ENCODE measurements at places on chromosomes 1 and 21.
A peak's percentile ranks its signal among the peaks of the same experiment; 100 is the strongest.

DNA sequence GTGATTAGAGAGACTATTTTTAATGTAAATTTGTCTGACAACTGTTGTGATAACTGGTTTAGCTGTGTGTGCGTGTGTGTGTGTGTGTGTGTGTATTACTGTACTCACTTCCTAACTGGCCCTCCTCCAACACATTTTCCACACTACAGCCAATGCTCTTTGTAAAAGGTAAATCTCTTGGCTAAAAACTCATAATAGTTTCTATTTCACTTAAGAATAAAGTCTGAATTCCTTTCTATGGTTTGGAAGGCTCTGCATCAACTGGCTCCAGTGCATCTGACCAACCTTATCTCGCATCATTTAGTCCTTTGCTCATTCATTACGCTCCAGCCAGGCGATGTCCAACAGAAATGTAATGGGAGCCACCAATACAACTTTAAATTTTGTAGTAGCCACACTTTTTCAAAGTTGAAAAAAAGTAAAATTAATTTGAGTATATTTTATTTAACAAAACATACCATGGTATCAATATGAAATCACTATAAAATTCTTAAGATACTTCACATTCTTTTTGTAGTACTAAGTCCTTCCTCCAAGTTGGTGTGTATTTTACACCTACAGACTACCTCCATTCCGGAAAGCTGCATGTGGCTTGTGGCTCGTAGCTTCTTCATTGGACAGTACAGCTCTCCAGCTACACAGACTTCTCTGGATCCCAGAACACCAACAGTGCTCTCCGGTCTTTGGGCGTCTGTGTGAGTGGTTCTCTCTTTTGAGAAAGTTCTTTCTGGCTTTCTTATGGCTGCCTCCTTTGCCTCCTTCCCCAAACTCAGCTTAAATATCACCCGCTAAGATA is 68.9 kb downstream of the NRIP1 start:
- no peak for DNase-seq

GRCh38 chr1:154476791-154477190 is 25.2 kb upstream of the TDRD10 start:
- DNase-seq = no peak

GRCh38 chr1:170241266-170241851 is 95.6 kb downstream of the NTMT2 start:
- no peak for DNase-seq

GRCh38 chr21:28126521-28127174 is 866.0 kb downstream of the LTN1 start:
- no peak for DNase-seq

GRCh38 chr1:6358757-6359201 is 34.8 kb downstream of the ACOT7 start:
- no peak for DNase-seq

GRCh38 chr1:155219592-155220031 is 11.1 kb downstream of the MTX1 start:
- no peak for DNase-seq

- no peak for DNase-seq
Observed at GRCh38 chr1:211490038-211490678, 1.8 kb downstream of the RD3 start.

DNA sequence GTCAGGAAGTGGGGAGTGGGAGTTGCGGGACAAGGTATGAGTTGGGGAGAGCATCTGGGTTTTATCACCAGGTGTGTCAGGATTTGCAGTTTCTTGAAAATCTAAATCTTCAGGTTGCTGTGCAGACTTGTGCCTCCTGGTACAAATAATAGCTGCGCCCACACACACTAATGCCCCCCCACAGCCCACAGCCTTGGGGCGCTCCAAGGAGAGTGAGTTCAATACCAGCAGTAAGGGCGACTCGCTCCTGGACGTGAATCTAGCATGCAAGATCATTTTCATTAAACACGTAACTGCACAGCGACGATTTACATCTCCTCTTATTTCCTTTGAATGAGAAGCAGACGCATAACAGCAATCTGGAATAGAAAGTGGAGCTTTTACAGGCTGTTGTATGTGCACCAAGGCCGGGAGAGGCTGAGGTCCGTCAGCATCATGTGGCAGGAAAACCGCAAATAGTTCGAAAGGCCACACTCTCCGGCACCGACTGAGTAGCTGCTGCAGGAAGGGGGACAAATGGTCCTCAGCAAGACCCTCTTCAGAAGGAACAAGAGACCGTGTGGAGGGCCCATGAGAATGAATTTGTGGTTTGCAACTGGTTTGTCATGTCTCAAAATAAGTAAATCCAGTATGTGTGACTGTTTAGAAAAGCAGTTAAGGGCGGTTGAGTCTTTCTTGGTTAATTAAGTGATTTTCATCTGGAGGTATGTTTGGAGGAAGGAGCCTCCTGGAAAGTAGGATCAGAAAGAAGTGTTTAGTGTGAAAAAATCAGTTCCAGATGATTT is 439.5 kb downstream of the SMYD3 start:
- no peak for DNase-seq

GRCh38 chr1:236750928-236751327 is 44.2 kb upstream of the MTR start:
- no peak for DNase-seq

DNA sequence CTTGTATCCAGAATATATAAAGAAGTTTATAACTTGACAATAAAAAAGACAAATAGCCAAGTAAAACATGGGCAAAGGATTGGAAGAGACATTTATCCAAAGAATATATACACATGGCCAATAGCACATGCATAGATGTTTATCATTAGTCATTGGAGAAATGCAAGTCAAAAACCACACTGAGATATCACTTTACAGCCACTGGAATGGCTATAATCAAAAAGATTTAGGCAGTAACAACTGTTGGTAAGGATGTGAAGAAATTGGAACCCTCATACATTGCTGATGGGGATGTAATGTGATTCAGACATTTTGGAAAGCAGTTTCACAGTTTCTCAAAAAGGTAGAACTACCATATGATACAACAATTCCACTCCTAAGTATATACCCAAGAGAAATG is 51.1 kb downstream of the SLC44A5 start:
- DNase-seq = no peak

GRCh38 chr1:226786550-226786949 is 47.5 kb upstream of the ITPKB start:
- DNase-seq = no peak

DNA sequence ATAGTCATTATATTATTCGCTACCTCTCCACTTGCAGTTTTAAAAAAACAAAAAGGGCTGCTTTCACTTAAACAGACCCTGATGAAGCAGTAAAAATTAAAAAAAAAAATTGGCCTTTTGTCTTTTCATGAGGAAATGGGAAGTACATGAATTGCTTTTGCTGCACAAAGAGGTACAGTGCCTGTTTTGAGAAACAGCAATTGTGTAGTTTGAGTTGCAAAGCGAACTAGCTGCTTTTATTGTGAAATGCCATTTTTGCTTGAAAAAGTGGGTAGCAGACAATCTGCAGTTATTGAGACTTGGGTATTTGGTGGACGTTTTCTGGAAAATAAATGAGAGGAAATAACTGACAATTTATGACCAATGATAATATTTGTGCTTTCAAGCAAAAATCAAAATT is 7.0 kb downstream of the DIP2A start:
- DNase-seq = no peak

DNA sequence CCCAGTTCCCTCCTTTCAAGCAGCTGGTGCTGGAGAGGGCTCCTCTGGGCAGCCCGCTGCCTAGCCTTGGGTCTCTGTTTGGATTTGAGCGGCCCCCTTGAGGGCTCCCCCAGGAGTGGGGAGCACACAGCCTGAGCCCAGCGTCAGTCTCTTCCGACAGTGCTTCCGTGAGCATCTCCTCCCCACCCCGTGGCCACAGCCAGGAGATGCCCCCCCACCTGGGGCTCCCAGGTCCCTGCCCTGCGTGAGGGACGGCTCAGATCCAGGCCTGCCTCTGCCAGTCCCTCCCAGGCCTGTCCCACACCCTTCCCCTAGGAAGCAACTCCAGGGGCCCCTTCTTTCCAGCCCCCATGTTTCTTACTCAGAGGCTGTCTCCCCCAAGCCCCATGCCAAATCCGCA is 3.5 kb downstream of the SAMD11 start:
- DNase-seq = no peak

- peak; percentile 42 for DNase-seq
Observed at GRCh38 chr1:110783292-110783918, 89.5 kb upstream of the CD53 start.

GRCh38 chr1:239386453-239387303 is at the start of gene CHRM3:
Gene CHRM3 (plus strand): TSS chr1:239386568. CDS start chr1:239907452, 520,884 bp downstream.
- DNase-seq = no peak

DNA sequence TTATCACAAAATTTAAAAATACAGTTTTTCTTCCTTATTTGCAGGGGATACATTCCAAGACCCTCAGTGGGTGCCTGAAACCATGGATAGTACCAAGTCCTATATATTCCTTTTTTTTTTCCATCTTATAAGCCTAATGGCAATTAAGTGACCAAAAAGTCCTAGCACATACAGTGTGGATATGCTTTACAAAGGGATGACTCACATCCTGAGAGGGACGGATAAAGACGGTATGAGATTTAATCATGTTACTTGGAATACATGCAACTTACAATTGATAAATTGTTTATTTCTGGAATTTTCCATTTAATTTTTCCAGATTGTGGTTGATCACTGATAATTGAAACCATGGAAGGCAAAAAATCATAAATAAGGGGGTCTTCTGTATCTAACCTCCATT is 181.2 kb upstream of the BRINP3 start:
- no peak for DNase-seq

- DNase-seq = no peak
Observed at GRCh38 chr1:87833166-87833565, 504.5 kb downstream of the LMO4 start.

GRCh38 chr21:29604076-29604475 is 305.4 kb downstream of the BACH1 start:
- DNase-seq = no peak

- DNase-seq = no peak
Observed at GRCh38 chr1:40898431-40898901, 36.3 kb upstream of the CITED4 start.

- no peak for DNase-seq
Observed at GRCh38 chr1:169078163-169078883, 28.2 kb upstream of the ATP1B1 start.

GRCh38 chr1:45116340-45116739 is 90.1 kb downstream of the ZSWIM5 start:
- no peak for DNase-seq

GRCh38 chr1:206541236-206541833 is 34.0 kb downstream of the RASSF5 start:
- DNase-seq = no peak

DNA sequence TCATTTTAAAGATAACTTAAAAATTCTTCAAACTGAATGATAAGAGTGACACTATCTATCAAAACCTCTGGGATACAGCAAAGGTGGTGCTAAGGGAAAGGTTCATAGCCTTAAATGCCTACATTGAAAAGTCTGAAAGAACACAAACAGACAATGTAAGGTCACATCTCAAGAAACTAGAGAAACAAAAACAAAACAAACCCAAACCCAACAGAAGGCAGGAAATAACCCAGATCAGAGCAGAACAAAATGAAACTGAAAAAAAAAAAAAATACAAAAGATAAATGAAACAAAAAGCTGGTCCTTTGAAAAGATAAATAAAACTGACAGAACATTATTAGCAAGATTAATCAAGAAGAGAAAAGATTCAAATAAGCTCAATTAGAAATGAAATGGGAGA is 6.8 kb downstream of the ODF2L start:
- DNase-seq = no peak

GRCh38 chr1:48292706-48293105 is 70.2 kb downstream of the SLC5A9 start:
- no peak for DNase-seq

GRCh38 chr1:14282707-14283106 is 315.8 kb upstream of the KAZN start:
- DNase-seq = no peak

DNA sequence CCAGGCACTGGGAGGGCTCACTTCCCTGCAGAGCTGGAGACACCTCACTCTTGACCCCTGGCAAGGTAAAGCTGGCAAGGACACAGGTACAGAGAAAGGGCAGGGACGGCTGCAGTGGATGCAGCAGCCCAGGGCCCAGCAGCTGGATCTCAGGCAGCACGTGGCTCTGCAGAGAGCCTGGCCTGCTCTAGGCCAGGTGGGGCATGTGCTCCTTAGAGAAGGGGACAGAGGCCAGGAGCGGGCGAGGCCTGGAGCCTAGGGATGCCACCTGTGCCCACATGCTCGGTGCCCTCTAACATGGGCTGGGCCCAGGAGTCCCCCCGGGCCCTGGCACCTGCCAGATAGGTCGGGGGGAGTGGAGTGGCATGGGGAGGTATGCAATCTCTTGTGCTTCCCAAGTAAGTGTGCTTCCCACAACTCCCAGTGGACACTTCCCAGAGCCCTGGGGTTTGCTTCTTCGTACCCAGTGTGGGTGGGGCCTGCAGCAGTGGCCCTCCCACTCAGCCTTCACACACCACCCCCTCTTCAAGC is 30.0 kb downstream of the WNT3A start:
- no peak for DNase-seq

DNA sequence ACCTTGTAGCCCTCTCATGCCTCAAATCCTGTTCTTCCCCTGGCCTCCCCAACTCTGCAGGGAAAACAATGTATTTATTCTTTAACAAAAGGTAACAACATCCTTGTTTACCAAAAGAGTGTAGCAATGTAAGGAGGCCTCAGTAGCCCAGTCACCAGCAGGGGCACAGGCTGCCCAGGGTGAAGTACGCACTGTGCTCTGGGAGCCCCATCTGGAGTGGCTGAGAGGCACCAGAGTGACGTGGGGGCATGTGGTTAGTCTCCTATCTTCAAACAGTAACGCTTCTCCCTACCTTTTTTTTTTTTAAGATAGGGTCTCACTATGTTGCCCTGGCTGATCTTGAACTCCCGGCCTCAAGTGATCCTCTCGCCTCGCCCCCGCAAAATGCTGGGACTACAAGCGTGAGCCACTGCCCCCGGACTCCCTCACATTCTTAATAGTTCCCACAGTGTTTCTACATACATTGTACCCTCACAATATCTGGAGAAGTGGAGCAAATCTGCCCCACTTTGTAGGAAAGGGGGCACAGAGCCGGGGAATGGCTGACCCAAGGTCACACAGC is 51.3 kb upstream of the ECE1 start:
- no peak for DNase-seq

DNA sequence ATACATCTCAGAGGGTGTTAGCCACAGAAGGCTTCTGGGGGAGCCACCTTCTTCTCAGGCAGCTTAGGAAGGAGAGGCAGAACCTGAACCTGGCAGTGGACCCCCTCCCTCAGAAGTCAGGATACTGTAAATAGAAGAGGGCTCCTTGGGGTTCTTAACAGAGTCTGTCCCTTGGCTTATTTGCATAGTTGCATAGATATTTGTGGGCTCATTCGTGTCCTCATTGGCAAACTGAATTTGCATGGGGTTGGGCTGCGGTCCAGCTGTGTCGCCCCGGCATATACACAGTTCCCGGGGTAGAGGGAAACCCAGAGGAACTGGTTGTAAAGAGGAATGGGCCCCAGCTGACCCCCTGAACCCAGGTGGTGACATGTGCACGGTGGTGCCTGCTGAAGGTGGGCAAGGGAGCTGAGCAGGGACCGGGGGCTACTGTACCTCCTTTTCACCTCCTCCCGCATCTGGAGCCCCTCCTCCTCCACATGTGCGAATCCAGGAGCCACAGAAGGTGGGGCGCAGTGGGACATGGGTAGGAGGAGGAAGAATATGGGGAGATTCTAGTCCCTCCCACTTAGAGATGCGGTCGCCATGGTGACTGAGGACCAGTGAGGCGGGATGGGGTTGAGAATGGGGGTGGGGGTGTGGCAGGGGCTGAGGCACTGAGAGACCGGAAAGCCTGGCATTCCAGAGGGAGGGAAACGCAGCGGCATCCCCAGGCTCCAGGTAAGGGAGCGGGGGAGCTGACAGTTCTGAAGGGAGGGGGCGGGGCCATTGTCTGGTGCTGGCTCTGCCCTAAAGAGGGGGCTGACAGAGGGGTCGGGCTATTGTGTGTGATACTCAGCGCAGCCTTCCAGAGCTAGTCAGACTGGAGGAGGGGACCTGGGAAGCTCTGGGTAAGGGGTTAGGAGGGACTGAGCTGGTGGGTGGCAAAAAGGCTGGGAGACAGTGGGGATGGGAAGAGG is 3.7 kb upstream of the SEMA4A start:
- DNase-seq = no peak

All from activated CD4-positive, alpha-beta T cell treated with anti-CD3 and anti-CD28 coated beads, Interleukin-2, amount 50 U/mL, for 4 hours (primary cell).